ENCODE measurements at places on chromosomes 11 and 22.

GRCh38 chr22:47022475-47022874, 260.0 kb downstream of the TBC1D22A start:
- DNase-seq: no peak

DNA sequence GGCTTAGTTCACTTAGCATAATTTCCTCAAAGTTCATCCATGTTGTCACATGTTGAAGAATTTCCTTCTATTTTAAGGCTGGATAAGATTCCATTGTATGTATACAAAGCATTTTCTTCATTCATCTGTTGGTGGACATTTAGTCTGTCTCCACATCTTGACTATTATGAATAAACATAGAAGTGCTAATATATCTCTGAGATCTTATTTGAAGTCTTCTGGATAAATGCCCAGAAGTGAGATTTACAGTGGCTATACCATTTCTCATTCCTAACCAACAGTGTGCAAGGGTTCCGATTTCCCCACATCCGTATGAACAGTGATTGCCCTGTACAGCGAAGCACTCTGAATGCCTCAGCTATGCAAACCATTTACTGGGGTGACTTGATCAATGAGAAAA, 6.6 kb upstream of the ZFTA start:
- no peak for DNase-seq

GRCh38 chr11:117738246-117738957, 58.6 kb downstream of the DSCAML1 start:
- DNase-seq: no peak

- no peak for DNase-seq
Measured at GRCh38 chr11:20080032-20080685, 80.1 kb downstream of the DBX1 start.

DNA sequence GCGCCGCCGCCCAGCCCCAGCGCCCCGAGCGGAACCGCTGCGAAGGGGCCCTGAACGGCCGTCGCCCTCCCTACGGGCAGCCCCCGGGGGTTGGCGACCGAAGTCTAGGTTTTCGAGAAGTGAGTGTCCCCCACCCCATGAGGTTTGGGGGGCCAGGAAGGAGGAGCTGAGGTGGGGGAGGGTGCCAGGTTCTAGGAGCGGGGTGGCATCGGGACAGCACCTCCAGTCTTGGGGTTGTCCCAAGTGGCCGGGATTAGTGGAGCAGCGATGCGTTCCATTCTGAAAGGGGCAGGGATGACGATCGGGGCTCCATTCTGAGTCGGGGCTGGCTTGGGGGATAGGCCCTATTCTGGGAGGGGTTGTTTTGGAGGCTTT, 408 bp downstream of the PPP2R5B start:
- DNase-seq: no peak

DNA sequence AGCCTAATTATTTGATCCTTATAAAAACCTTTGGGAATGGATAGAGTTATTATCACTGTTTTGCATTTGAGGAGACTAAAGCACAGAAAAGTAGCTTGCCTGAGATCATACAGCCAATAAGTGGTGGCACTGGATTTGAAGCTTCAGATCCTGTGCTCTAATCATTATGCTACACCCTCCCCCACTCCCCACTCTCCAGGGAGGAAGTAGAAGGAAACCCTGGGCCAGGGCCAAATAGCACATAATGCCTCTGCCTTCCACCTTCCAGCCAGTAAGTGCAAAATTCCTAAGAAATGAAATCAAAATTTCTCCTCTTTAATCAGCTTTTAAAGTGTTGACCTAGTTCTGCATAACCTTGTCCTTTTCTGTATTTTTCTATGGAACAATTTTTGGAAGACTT, 61.6 kb downstream of the SIK2 start:
- no peak for DNase-seq

DNA sequence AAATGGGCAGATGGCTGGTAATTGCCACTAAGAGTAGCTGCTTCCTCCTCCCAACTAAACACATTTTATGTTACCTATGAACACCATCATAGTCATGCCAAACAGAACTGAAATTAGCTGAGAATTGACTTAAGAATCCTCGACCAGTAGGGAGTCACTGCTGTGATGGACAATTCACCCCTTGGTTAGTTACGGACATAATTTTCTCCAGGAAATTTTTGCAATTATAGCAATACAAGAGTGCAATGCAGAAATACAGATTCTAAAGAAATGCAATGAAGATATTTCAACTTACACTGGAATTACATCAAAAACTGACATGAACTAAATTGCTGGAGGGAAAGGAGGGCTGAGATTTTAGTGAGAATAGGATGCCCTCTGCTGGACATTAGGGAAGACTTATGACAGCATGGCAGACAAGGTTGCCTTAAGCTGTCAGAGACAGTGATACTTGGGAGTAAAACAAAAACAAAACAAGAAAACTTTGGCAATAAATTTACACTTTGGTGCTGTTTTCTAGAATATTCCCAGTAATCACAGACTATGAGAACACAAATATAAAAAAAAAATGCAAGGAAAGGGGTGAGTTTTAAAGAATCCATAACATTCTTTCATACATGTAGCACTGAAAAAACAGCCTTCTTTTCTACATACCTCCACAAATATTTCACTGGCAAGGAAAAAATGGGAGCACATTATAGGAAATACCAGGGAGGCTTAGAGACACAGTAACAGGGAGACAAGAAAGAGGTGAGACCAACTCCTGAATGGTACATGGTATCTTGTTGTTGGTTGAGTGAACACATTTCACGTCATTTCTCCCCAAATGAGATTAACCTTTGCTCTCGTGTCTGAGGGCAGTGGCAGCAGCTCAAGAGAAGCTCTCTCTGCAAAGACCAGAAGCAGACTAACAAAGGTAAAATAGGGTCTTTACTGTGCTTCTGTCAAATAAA, 11.2 kb upstream of the PPP2R1B start:
- peak; percentile 27 for DNase-seq

GRCh38 chr11:3107608-3108182, 50.5 kb upstream of the CARS1 start:
- DNase-seq: no peak

- DNase-seq: no peak
Measured at GRCh38 chr11:65699306-65699705, 12.7 kb upstream of the KAT5 start.

- no peak for DNase-seq
Measured at GRCh38 chr22:47071807-47072641, 309.6 kb downstream of the TBC1D22A start.

DNA sequence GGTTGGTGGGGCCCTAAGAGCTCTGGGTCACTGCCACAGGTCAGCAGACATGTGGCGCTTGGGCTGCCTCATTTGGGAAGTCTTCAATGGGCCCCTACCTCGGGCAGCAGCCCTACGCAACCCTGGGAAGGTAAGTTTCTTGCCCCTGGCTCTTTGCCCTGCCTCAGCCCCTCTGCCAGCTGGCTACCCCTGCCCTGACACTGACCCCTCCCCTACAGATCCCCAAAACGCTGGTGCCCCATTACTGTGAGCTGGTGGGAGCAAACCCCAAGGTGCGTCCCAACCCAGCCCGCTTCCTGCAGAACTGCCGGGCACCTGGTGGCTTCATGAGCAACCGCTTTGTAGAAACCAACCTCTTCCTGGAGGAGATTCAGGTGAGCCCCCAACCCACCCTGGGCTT, 1.9 kb downstream of the SCYL1 start:
- DNase-seq: peak; percentile 4

GRCh38 chr11:77188633-77189491, 60.8 kb downstream of the MYO7A start:
- no peak for DNase-seq

DNA sequence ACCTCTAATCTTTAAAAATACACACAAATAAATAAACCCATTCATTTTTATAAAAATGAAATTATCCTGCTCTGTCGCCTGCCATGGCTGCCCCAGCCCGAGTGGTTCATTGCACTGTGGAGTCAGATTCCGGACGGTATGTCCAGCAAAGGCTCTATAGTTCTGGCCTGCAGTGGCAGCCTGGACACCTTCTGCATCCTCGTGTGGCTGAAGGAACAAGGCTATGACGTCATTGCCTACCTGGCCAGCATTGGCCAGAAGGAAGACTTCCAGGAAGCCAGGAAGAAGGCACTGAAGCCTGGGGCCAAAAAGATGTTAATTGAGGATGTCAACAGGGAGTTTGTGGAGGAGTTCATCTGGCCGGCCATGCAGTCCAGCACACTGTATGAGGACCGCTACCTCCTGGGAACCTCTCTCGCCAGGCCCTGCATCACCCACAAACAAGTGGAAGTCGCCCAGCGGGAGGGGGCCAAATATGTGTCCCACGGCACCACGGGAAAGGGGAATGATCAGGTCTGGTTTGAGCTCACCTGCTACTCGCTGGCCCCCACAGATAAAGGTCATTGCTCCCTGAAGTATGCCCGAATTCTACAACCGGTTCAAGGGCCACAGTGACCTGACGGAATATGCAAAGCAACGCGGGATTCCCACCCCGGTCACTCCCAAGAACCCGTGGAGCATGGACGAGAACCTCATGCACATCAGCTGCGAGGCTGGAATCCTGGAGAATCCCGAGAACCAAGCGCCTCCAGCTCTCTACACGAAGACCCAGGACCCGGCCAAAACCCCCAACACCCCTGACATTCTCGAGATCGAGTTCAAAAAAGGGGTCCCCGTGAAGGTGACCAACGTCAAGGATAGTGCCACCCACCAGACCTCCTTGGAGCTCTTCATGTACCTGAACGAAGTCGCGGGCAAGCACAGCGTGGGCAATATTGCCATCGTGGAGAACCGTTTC, 158.2 kb upstream of the GUCY1A2 start:
- DNase-seq: no peak

DNA sequence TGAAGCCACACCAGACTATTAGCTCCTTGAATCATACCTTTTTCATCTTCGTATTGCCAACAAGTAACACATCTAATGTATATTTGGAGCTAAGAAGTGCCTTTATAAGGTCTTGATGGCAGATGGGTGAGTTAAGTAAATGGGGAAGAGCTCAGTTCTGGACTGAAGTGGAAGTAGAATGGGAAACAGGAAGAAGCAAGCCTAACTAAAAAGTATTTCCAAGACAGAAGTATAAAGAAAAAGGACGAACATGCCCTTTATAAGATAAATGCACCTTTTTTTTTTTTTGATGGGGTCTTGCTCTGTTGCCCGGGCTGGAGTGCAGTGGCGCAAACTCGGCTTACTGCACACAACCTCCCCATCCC, 14.5 kb downstream of the CRTAM start:
- DNase-seq: no peak

DNA sequence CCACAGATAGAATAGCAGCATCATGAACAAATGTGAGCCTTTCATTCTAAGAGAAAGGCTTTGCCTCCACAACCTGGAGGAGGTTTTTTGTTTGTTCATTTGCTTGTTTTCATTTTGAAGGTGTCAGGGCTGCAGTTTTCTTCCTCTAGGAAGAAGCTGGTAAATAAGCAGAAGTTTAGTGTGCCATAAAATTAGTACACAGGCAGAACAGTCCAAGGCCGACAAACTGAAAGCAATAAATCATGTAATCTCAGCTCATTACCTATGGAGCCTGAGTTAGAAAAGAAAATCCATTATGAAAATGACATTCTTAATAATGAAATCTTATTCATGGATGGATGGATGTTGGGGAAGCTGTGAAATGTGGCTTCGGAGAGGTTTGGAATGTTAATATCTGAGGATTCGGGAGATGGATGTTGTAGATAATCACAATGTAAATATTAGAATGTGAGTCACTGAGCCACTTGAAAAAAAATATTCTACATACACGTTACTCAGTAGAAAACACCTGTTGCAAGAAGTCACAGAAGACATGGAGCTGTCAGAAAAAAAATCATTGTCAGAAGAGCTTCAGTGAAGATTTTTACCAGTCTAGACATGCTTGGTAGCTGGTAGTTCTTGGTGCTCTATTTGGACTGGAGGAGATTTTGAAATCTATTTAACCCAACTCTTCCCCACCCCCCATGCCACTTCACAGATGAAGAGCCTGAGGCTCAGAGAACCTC, 15.0 kb upstream of the ZDHHC13 start:
- no peak for DNase-seq

DNA sequence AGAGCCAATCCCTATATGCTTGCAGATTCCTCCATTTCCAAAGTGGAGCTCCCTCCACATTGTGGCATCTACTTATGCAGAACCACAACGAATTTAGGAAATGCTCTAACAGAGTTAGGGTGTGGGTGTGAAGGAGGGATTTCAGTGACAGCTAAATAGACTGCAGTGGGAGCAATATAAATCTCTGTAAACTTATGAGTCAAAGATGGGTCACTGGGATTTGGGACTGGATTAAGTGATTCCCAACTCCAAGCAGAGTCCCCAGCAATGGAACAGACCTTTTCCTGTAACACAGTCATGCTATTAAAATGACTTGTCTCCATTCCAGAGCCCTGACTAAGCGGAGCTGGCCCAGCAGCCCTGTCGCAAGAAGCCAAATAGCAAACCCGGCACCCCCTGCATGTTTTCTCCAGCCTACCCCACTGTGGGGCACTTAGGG, 36.6 kb downstream of the RPL27A start:
- no peak for DNase-seq

DNA sequence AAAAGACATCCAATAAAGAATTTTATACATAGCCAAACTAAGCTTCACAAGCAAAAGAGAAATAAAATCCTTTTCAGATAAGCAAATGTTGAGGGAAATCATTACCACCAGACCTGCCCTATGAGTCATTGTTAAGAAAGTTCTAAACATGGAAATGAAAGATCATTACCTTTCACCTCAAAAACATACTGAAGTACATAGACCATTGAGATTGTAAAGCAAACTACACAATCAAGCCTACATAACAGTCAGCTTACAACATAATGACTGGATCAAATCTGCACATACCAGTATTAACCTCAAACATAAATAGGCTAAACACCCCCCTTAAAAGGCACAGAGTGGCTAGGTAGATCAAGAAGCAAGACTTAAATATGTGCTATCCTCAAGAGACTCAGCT, 501.0 kb upstream of the LUZP2 start:
- no peak for DNase-seq

- no peak for DNase-seq
Measured at GRCh38 chr11:10623797-10624761, 55.6 kb upstream of the LYVE1 start.

GRCh38 chr11:43542750-43543712, 137.5 kb upstream of the HSD17B12 start:
- DNase-seq: no peak

- no peak for DNase-seq
Measured at GRCh38 chr11:6630632-6631291, 11.5 kb upstream of the TPP1 start.

- no peak for DNase-seq
Measured at GRCh38 chr22:22327723-22328122, 83.1 kb downstream of the VPREB1 start.

- no peak for DNase-seq
Measured at GRCh38 chr11:2443881-2444820, at the start of gene TRPM5. Gene TRPM5 (minus strand): TSS chr11:2444514. CDS start chr11:2423036, 21,478 bp downstream.

DNA sequence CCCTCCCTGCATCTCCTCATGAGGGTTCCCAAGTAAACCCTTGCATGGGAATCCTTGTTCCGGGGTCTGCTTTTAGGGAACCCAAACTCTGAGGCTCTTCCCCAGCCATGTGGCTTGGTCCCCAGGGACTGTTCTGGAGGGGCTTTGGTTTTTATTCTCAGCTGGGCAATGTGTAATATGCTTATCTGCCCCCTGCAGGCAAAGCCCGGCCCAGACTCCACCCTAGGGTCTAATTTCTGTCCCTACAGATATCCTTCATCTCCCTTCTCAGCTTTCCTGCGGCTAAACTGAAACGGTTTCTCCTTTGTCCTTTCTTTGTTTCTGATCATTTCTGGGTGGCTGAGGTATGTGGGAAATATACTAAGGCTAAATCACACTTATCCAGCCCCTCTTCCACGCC, 37.1 kb downstream of the TST start:
- no peak for DNase-seq

Measured in GM12892 (cell line).